H1 (cell line): ENCODE measurements at places on chromosomes 16 and 17. TPM values are rescaled to one million over a fixed set of nuclear protein-coding genes. Genes with fewer than 3 reads are reported as not detected.

- no peak for DNase-seq
Measured at GRCh38 chr17:61411261-61412142, 11.9 kb downstream of the TBX2 start.

DNA sequence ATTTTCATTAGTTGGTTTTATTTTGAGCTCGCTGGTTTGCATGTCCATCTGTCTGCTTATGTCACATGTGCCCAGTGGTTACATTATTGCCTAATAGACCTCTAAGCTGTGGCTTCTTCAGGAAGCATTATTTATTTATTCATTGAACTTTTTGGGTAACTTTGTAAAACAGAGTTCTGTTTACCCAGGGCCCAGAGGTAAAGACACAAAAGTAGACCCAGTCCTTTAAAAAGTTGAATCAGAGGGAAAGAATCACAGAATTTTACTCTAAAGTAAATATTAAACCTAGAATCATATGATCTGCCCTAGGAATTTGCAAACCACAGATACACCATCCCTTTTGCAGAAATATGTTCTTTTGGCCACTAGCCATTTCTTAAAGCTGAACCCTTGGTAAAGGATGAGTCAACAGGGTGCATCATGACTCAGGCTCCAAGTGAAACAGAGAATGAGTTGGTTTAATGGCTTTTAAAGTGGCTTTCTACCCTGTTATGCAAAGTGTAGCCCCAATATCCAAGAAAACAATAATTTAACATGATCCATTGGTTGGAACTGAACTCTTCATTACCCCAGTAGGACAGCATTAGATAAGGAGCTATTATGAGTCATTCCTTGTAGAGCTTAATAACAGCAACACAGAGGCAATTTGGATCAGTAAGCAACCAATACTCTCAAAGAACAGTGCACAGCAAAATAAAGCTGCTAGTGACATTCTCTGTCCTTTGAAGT lies 236.3 kb downstream of the KCNJ2 start:
- no peak for DNase-seq

The TBC1D3E gene
- not detected in 2 replicates for total RNA-seq

- DNase-seq: no peak
Measured at GRCh38 chr17:4515501-4515900, 16.8 kb downstream of the SPNS2 start.

GRCh38 chr16:69397821-69398521 lies 12.2 kb upstream of the TERF2 start:
- no peak for DNase-seq

DNA sequence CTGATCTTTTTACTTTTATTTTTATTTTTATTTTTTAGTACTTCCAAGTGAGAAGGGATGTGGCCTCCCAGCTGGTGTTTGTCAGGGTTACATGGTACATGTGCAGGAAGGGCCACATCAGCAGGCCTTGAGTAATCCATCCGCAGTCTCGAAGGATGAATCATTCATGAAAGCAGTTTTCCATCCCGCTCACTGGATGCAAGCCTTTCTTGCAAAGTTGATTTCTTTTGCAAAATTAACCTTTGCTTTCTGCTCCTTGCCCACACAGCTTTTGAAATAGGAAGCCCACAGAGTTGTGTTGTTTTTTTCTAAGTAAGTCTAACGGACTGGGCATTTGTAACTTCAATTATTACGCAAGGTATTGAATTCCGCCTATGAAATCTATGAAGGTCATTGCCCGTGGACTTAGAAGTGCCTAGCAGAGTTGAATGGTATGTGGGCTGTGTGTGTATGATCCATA lies 157.4 kb downstream of the PRKCA start:
- no peak for DNase-seq

DNA sequence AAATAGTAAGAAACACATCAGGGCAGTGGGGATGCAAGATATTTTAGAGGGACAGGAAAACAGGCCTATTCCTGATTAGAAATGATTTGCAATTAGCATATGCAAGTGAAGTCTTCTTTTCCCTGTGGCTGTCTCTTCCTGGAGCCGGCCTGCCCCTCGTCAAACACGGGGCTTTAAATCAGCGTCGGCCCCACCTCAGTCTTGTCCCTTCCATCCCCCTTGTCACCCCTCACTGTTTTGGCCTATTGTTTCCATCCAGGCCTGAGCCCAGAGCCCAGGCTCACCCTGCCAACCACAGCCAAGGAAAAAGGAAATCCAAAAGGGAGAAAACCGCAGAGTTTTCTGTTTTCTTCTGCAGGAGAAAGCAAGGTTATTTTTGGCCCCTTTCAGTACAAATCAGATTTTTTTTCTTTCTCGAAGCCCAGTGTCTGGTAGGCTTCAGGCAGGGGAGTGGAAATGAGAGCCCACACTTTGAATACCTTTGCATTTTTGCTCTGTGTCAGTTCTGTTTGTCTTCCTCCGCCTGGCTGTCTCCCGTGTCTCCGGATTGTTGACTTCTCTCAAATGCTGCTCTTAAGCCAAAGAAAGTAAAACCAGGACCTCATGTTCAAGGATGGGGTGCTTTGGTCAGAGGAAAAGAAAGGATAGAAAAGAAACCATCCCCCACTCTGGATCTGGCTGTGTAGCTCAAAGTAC lies 399.9 kb upstream of the CDH11 start:
- DNase-seq: no peak

DNA sequence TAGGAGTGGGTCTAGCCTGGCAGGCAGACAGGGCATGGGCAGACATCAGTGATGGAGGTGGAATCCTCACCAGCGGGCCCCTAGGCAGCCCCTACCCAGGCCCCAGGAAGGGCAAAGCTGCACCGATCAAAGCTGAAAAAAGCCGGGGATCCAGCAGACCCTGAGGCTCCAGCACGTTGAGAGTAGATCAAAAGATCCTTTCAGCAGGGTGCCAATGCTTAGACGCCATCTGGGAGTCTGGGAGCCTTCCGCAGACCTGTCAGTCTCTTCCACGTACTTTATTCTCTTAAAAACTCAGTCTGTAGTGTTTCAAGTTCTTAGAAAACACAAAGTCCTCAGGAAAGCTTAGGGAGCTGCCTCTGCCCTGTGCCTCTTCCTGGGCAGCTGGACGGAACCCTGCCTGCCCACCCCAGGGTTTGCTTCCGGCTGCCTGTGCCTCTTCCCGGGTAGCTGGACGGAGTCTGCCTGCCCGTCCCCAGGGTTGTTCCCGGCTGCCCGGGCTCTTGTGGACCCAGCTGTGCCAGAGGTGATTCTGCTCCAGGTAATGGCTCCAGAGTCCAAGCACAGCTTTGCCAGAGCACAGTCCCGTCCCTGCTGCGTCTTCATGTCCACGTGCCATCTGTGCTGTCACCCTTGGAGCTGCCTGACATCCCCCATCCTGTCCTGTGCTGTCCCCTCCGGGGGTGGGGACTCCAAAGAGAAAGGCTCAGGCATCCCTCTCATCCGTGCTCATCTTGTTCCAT lies 50.8 kb upstream of the PVALEF start:
- no peak for DNase-seq

DNA sequence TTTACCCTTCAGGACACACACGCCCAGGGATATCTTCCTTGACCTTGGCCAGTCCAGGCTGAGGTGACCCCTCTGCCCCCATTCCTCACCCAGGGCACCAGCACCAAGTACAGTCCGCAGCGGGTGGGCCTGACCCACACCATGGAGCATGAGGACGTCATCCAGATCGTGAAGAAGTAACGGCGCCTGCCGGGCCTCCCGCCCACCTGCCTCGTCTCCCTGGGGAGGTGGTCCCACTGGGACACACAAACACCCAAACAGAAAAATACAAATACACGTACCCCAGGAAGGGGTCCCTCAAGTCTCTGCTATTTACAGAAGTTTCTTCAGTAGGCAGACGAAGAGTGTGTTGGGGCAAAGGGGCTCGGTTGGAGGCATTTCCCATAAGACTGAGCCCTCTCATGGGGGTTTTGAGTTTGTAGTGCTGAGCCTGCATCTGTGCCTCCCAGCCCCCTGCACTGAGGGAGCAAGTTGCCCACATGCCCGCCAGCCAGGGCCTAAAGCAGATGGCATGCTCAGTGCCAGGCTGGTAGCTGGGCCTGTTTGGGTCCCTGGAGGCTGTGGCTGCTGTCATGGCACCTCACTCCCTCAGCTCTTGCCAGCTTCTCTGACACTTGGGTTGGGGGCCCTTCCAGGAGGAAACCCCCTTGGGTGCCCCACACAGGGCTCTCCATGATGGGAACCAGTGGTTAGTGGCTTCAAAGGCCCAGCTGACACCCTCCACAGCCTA lies 1.3 kb upstream of the MYO15A start:
- DNase-seq: no peak

GRCh38 chr17:55160501-55160900 lies 104.3 kb upstream of the HLF start:
- no peak for DNase-seq

The HSF5 gene
- total RNA-seq: not detected in 2 replicates

DNA sequence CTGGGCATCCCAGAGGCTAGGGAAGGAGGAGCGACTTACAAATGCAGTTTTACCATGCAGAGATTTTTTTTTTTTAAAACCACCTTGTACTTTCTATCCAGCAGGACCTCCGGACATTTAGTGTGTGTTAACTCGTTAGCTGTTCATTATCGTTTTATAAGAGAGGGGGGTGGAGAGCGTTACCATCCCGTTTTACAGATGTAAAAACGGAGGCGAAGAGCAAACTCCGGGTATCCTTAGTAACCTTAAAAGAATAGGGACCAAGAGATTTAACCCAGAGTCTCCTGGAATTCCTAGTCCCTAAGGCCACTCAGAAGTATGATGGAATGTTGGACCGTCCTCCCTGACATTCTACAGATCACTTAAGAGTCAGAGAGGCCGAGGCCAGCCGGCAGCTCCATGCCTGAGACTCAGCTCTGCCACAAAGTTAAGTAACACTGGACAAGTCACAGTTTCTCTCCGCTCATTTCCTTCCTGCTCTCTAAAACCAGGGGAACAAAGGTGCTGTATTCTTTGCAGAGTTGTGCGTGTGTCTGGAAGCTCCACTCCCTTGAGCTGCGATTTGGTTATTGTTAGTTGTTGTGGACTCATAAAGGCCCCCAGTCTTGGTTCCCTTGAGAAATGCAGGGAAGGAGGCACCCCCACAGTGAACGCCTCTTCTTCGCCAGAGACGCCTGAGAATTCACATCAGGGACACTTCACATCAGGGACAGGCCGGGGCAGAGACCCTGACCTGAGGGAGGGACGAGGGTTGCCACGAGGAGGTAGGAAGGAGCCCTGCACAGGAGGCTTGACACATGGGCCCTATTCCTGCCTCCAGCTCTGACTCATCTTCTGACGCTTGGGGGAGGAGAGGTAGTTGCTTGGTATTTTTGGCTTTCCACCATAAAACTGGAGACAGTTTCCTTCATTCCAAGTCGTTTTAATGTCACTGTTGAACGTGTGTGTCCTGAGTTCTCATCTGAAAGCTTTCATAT lies 1.2 kb downstream of the DUSP14 start:
- peak; percentile 54 for DNase-seq

The SBK1 gene
- total RNA-seq: 73.9 and 77.4 TPM in 2 replicates

GRCh38 chr17:66959641-66960375 lies 4.7 kb upstream of the CACNG4 start:
- no peak for DNase-seq

DNA sequence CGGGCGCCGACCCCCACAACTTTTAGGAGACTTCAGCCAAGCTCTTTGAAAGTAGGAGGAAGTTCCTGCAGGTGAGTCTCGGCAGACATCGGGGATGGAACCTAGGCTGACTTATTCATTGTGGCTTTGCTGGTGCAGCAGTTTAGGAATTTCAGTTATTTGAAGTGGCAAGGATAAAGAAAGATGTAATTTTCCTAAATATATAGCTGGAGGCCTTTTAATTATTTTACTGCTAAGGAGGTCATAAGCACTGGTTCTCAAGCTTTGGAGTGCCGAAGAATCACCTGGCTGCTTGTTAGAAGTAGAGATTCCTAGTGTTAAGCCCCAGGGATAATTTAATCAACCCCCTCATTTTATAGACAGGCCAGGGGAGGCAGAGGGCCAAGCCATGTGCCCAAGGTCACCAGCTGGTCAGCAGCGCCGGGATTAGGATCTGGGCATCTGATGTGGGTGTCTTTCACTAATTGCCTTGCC lies 28.9 kb upstream of the BCAR1 start:
- no peak for DNase-seq

DNA sequence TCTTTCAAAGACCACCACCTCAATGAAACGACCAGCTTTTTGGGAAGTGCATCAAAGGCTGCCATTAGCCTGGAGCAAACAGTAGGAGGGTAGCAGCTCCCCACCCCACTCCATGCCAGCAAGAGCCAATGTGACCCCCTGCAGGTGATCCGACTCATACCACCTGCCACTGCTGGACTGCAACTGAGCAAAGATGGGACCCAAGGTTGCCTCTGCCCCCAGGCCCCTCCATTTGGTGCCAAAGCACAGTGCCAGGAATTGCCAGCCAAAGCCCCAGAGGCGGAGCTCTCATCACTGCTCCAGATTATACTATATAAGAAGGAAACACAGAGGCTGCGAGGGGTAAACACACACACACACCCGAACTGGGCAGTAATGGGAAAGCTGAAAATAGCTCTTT lies 8.3 kb downstream of the PITPNM3 start:
- no peak for DNase-seq

The CDR2L gene
- 38.1 and 40.5 TPM in 2 replicates for total RNA-seq

GRCh38 chr17:4635823-4636375 lies 5.6 kb downstream of the ALOX15 start:
- DNase-seq: no peak

- DNase-seq: no peak
Measured at GRCh38 chr16:62712566-62712965, 676.3 kb upstream of the CDH8 start.

The FN3K gene
- 13.6 and 14.2 TPM in 2 replicates for total RNA-seq

The SALL1 gene
- 54.3 and 56.8 TPM in 2 replicates for total RNA-seq

The KRTAP1-5 gene
- not detected in 2 replicates for total RNA-seq

DNA sequence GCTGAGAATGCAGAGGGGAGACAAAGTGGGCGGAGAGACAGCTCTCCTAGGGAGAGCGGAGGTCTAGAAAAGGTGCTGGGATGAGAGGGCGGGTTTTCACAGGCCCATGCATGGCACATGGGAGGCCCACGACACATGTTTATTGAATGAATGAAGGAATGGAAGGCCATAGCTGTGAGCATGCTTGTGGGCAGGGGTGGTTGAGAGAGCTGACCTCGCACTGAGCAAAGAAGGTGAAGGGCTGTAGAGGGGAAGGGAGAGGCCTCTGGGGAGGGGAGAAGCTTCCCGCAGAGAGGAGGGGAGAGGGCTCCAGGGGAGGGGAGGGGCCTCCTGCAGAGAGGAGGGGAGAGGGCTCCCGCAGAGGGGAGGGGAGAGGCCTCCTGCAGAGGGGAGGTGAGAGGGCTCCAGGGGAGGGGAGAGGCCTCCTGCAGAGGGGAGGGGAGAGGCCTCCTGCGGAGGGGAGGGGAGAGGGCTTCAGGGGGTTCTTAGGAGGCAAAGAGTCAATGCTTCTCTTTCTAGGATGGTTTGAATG lies 27.3 kb downstream of the SDK2 start:
- DNase-seq: no peak

GRCh38 chr17:78658281-78658785 lies 81.1 kb upstream of the DNAH17 start:
- no peak for DNase-seq

- no peak for DNase-seq
Measured at GRCh38 chr17:36094232-36094631, 4.3 kb upstream of the CCL3 start.

GRCh38 chr16:20241321-20241720 lies 86.0 kb downstream of the GP2 start:
- DNase-seq: no peak

The KRT27 gene
- not detected in 2 replicates for total RNA-seq
